GM04503 (cell line): ENCODE measurements at places on chromosomes 3 and 15.
A peak's percentile ranks its signal among the peaks of the same experiment; 100 is the strongest.

GRCh38 chr15:36294359-36294758 is 285.1 kb upstream of the CDIN1 start:
- no peak for DNase-seq

DNA sequence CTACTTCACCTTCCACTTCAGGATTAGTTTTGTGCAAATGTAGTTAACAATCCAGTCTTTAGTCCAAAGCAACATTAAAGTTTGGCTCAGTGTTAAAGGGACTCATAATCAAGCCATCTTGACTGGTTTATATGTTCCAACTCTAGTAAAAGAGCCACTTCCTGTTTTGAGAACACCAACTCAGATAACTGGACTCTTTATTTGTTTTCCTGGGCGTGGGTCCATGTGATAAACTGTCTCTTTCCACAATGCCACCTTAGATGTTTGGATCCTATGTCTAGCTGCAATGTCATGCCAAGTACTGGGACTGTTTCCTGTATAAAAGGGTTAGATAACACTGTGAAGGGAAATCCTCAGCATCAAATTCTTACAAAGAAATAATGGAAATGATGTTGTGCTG is 545.0 kb downstream of the PYDC2 start:
- no peak for DNase-seq

GRCh38 chr15:59688423-59688781 is 718 bp downstream of the BNIP2 start:
- peak; percentile 25 for DNase-seq

DNA sequence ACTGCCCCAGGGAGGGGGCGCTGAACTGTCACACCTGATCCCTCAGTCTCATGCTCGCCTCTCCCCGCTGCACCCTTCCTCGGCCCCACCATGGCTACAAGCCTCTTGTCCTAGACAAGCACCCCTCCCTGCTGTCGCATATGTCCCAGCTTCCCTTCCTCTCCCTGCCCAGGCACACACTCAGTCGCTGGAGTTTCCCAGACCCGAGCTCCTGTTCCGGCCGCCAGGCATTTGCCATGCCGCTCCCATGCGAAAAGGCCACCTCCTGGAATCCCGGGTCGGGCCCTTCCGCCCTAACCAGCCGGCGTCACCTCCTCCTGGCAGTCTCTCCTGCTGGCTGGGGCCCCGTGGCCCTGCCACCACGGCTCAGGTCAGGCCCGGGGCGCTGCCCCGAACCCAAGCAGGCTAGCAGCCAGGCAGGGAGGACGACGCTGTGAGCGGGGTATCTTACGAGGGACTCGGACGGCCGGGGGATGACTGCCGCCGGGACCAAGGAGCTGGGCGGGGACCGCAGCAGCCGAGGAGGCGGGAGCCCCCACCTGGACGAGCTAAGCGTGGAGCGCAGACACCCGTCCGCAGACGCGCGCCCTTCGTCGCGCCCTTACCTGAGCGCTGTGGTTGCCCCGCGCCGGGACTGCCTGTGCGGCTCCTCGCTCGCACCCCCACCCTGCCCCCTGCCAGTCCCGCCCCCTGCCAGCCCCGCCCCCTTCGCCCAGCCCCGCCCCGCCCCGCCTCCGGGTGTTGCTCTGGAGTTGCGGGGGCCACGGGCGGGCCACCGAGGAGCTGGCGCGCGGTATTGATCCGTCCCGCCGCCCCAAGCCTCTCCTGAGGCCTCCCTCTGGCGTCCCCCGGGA is at the start of gene ALS2CL:
ALS2CL (minus strand) TSS at position 642 of the 854 bp plus-strand sequence. CDS start 4,239 bp downstream, outside the sequence.
- no peak for DNase-seq

DNA sequence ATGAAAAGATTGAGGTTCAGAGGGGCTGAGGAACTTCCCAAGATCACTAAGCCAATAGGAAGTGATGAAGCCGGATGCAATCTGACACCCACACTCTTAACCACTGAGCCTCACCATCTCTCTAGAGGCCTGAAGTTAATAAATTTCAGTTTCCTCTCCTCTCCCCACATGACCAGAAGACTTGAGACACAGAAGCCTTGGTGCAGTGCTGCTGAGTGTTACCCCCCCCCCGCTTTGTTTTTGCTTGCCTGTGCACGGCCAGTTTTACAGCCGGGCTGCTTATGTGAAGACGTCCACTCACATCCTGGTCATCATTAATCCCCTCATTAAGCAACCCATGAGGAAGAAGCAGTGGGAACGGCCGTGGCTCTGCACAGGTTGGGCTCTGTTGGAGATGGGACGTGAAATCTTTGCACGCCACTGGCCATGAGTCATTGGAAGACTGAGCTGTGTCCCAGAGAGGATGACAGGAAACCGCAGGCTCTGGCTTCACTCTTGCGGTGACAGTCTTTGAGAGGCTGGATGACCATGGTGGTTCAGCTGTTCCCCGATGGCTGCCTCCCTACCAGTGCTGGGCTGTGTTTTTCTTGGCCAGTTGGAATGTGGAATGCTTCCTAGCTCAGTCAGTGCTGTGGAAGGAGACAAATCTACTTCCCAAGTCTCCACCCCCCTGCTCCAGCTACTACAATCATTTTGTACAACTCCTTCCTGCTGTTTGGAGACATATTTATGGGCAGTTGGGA is 232.6 kb upstream of the LRTM1 start:
- peak; percentile 100 for DNase-seq
